ENCODE measurements at places on chromosomes 7 and 10. TPM values are rescaled to one million over a fixed set of nuclear protein-coding genes. Genes with fewer than 3 reads are reported as not detected.

- DNase-seq: no peak
Measured at GRCh38 chr10:102024799-102025198, 31.2 kb downstream of the ARMH3 start.

DNA sequence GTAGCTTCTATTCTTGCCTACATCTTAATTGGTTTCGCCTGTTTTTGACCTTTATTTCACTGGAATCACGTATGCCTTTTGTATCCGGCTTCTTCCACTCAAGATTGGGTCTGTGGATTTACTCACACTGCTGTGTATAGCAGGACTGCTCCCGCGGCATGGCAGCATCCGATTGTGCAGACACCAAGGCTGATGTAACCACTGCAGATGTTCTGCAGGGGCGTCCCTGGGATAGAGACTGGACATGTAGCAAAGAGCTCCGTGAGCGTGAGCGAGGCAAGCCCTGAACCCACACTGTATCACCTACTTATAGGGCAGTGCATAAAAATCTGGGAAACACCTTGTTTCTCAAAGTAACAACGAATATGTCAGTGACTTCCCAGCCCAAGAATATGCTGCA is 11.4 kb upstream of the IDI2 start:
- DNase-seq: no peak

DNA sequence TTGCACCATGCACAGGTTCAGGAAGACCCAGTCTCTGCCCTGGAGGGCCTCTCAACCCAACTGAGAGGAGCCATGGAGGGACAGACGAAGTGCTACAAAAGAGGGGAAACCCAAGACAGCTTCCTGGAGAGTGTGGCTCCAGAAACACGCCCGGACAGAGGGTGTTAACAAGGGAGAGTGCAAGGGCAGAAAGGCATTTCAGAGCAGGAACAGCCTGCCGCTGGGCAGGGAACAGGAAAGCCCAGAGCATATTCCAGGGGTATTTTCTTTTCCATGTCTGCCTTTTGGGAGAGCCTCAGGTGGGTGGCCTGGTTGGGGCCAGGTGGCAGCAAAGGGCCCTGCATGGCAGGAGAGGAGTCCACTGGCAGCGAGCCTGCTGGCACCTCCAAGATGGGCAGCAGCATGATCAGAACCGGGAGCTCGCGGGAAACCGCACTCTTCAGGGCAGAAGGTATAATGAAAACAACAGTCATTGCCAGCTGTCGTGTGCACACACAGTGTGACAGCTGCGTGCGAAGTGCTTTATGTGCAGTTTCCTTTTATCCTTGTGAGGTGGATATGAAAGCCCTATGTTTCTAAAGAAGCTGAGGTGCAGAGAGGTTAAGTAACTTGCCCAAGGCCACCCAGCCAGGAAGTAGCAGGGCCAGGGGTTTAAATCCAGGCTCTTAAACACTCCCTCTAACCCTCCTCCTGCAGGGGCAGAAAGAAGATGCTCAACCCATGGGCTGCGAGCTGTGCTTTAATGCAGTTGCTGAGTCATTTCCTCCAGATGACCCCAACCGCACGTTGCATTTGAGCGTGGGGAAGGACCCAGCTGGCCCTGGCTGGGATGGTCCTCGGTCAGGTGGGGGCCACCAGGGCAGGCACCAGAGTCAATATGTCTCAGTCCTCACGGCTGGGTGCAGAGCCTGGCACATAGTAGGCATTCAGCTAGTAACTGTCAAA is 128.6 kb downstream of the OAT start:
- no peak for DNase-seq

DNA sequence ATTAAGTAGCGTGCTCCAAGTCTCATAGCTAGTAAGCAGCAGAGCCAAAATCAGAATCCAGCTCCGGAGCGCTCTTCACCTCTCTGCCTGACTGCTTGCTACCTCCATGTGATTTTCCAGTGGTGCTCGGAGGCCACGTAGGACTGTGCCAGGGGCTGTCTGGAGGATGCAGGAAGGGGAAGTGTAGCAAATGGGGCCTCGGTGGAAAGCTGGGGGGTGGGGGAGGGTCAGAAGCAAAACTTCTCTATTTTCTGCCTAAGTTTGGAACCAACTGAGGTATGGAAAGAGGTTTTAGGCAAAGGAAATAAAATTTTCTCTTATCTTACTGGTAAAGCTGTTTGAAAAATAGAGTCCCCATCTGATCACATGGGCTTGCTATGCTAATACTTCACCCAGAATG is 108.7 kb downstream of the TBXAS1 start:
- no peak for DNase-seq

DNA sequence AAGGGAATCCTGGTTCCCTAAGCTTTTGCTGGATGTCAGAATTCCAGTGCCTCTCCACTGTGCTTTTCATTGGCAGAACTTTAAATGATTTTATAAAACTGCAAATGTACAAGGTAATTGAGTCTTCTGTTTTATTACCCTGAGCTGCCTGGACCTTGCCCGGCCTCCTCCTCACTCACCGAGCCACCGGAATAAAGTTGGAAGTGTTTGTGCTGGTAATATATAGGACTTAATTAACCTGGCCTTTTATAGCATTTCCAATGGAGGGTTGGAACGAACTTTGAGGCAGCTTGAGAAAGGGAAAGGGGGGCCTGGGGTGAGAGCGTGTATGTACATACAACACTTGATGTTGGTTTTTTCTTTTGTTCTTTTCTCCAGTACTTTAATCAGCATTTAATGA is 43.4 kb downstream of the ZNF503 start:
- no peak for DNase-seq

- no peak for DNase-seq
Measured at GRCh38 chr10:32149252-32149955, 93.2 kb upstream of the KIF5B start.

GRCh38 chr7:75988568-75989499 is 5.6 kb downstream of the TMEM120A start:
- no peak for DNase-seq

GRCh38 chr7:35430547-35431153 is 176.8 kb upstream of the TBX20 start:
- no peak for DNase-seq

GRCh38 chr7:40300146-40300670 is 165.4 kb downstream of the SUGCT start:
- DNase-seq: no peak

DNA sequence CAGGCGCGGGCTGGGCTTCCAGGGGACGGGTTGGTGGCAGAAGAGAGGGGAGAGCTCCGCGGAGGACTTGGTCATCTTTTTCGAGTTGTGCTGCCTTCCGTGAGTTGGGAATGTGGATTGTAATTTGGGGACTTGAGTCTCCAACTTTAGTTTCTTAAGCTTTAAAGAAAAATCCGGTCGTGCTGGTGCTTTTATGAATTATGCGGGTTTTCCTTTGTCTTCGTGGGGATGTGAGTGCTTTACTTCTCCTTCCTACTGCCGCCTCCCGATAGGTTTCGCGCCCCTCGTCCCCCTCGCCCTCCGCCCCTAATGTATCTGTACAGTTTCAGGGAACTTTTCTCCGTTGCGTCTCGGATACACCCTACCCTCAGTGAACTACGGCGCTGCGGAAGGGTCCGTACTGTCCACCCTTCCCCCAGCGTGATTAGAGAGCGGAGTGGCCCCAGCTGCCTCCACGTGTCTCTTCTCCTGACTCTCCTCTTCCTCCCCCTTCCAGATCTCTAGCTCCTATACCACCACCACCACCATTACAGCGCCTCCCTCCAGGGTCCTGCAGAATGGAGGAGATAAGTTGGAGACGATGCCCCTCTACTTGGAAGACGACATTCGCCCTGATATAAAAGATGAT is 649 bp downstream of the SCD start:
- no peak for DNase-seq

DNA sequence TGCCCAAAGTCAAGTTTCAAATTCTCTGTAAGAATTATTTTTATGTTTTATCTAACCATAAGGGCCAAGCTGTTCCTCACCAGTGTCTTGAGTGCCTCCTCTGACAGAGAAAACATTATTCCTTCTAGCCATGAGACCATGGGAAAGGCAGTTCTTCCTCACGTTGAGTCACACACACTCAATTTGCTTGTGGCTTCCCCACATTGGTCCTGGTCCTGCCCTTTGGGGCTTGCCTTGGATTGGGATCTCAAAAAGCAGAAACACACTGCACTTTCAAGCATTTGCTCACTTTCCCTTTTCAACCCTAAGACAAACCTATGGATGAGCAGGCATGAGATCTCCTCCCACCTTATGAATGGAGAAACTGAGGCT is 248.3 kb upstream of the IGFBP3 start:
- DNase-seq: no peak

DNA sequence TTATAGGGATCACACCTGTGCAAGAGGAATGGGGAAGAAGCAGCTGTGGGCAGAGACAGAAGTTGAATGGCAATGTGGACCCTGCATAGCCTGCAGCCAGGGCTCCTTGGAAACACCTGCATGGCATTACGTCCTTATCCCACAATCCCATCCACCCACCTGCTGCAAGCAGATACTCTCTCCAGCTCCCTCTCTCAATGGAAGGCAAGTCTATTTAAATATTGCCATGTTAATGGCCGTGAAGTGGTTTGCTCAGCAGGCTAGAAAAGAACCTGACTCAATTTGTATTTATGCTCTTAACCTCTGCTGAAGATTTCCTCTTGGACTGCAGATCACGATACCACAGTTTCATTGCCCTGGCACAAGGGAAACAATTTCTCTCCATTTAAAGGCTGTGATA is 417.0 kb downstream of the TYW1 start:
- DNase-seq: no peak

ZNF365 gene
- total RNA-seq: 0.93 TPM

NPTX2 gene
- total RNA-seq: not detected

CDHR1 gene
- 1.7 TPM for total RNA-seq

KRIT1 gene
- 44.6 TPM for total RNA-seq

CUEDC2 gene
- total RNA-seq: 64.8 TPM

C10orf71 gene
- total RNA-seq: not detected

MTPN gene
- total RNA-seq: 147 TPM

CNTNAP2 gene
- total RNA-seq: not detected

GSTO1 gene
- 122 TPM for total RNA-seq

Measured in CD8-positive, alpha-beta memory T cell (primary cell).